ENCODE measurements at places on chromosomes 4 and X.

GRCh38 chrX:109873983-109874382, 128.9 kb upstream of the TMEM164 start:
- no peak for DNase-seq

GRCh38 chrX:36198575-36198974, 279.0 kb downstream of the CFAP47 start:
- no peak for DNase-seq

GRCh38 chr4:86034616-86035015, 325.2 kb downstream of the MAPK10 start:
- DNase-seq, result no peak

DNA sequence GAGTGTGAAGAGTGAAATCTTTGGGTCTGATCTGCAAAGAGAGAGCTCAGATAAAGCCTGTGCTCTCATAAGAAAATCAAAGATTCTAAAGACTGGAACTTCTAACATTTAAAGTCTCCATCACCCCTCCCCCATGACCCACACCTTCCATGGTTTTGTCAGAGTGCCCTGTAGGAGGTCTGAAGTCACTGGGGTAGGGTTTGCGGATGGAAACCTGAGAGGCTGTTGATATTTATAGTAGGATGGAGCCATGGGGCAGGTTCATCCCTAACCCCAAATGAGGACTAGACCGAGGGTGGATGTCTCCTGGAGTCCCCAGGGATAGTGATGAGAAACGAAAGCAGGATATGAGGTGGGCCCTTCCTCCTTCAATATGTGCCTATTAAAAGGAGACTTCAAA, 28.4 kb upstream of the NLGN4X start:
- DNase-seq, result no peak

- no peak for DNase-seq
Measured at GRCh38 chr4:66000510-66001117, 330.3 kb upstream of the EPHA5 start.

DNA sequence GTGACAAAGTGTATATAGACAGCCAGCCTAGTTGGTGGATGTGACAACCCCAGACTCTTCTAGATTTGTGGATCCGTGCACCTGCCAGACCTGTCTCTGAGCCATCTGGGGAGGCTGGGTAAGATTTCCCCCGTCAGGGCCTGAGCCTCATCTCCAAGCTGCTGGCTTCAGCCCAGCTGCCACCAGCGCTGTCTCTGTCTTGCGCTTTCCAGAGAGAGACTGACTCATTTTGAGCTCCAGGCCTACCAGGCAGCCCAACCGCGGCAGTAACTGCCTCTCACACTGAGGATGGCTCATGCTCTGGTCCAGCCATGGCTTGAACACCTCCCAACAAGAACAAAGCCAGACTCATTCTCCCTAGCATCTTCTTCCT, 26.4 kb downstream of the NOP14 start:
- DNase-seq, result no peak

GRCh38 chr4:166622425-166622977, 611.8 kb downstream of the SPOCK3 start:
- DNase-seq, result no peak
